ENCODE measurements at places on chromosomes 7 and 10. TPM values are rescaled to one million over a fixed set of nuclear protein-coding genes. Genes with fewer than 3 reads are reported as not detected.

Gene EIF5AL1
- total RNA-seq = not detected

Gene TAS2R41
- total RNA-seq = 0.69 TPM

Gene KLF14
- 0.12 TPM for total RNA-seq

Gene PDE6C
- not detected for total RNA-seq

Gene ADAM22
- 8.4 TPM for total RNA-seq

Gene BHLHA15
- total RNA-seq = not detected

Gene CUZD1
- total RNA-seq = 1.1 TPM

Gene MUC3A
- 0.45 TPM for total RNA-seq

Gene RGR
- total RNA-seq = not detected

Gene AKR1B1
- 60.3 TPM for total RNA-seq

Gene SEMA3D
- total RNA-seq = 50.7 TPM

Gene CYREN
- 22.7 TPM for total RNA-seq

Gene ANXA8
- not detected for total RNA-seq

Gene COL17A1
- 0.87 TPM for total RNA-seq

Gene RBP3
- total RNA-seq = not detected

Gene ADCYAP1R1
- total RNA-seq = 6.1 TPM

Gene SLC16A12
- total RNA-seq = 0.45 TPM

Gene SPDYE8
- not detected for total RNA-seq

Gene ACTL6B
- not detected for total RNA-seq

Gene ANKRD7
- total RNA-seq = 0.65 TPM

Gene ZNF33A
- 31.6 TPM for total RNA-seq

Gene SPDYE16
- 0.16 TPM for total RNA-seq

Gene NEUROD6
- not detected for total RNA-seq

Gene MOGAT3
- not detected for total RNA-seq

Gene MMRN2
- total RNA-seq = 50.5 TPM

Gene LIPF
- not detected for total RNA-seq

Gene SOSTDC1
- total RNA-seq = not detected

Gene LARP4B
- total RNA-seq = 73.2 TPM

Gene NEURL1
- total RNA-seq = 0.18 TPM

Gene EBF3
- 23.3 TPM for total RNA-seq

Gene OGDHL
- total RNA-seq = not detected

Gene FGFBP3
- 1.7 TPM for total RNA-seq

Gene KEL
- 1.4 TPM for total RNA-seq

Gene STEAP1B
- 5.1 TPM for total RNA-seq

Gene TEX47
- total RNA-seq = not detected

Gene UPK3BL1
- total RNA-seq = 28.4 TPM

Gene AS3MT
- 1.2 TPM for total RNA-seq

Gene LRIT1
- not detected for total RNA-seq

Gene HTR5A
- not detected for total RNA-seq

Gene ITGA8
- total RNA-seq = 885 TPM

Gene NANOS1
- 1.9 TPM for total RNA-seq

Gene GPR26
- not detected for total RNA-seq

Gene MUC12
- total RNA-seq = 0.88 TPM

Gene PAX4
- total RNA-seq = not detected

Gene PLEKHS1
- 0.29 TPM for total RNA-seq

Gene DENND2A
- total RNA-seq = 19.2 TPM

Gene PDZD7
- 1.1 TPM for total RNA-seq
